Midbrain (tissue), 1 donor: ENCODE measurements at places on chromosomes 1 and 21.

GRCh38 chr1:57218487-57219079 lies 205.3 kb downstream of the DAB1 start:
- no peak for DNase-seq

DNA sequence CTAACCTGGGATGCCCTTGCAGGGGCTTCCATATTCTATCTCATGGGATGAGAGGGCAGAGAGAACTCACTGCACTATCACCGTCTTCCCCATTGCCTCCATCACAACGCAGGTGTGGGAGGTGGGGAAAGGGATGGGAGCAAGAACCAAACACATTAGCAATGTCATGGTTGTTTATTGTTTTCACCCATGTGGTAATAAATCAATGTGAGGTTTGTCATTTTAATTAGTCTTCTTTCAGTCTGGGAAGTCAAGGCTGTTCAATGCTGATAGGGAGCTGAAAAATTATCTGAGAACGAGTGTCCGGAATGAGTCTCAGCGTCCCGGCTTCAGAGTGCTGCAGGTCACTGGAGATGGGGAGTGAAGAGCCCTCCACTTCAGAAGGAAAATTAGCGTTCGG lies 268.5 kb downstream of the DUSP10 start:
- DNase-seq = no peak

- DNase-seq = no peak
Observed at GRCh38 chr1:64850846-64851245, 106.0 kb downstream of the RAVER2 start.

GRCh38 chr1:53771648-53772047 lies 32.7 kb upstream of the GLIS1 start:
- DNase-seq = no peak
